Natural killer cell (primary cell): ENCODE measurements at places on chromosomes 3 and 15.

GRCh38 chr15:65900488-65900887, 31.2 kb downstream of the RAB11A start:
- H3K4me1 ChIP-seq = no peaks in the 10 kb centered on the region
- peaks cover 22% of the 10 kb centered on the region for H3K36me3 ChIP-seq
- H3K4me3 ChIP-seq = no peak overlapping the region
- DNase-seq = no peak
- H3K27me3 ChIP-seq = no peaks in the 10 kb centered on the region

DNA sequence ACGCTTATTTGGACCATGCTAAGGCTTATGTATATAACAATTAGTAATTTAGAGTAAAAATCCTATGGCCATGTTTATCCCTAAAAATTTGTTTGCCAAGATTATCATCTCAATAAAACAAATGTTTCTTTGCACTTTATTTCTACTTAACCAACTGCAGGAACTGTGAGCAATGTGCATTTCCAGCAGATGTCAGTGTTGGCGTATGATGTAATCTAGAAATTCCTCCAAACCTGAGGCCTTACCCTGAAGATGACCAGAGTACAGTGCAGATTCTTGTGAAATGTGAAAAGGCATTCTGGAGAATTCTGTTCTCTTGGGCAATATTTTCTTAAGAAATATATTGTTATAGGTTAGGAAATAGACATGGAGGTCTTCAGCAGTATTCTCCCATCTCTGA, 205.9 kb downstream of the MBNL1 start:
- peaks cover 3% of the 10 kb centered on the region for H3K27me3 ChIP-seq
- no peak overlapping the region for H3K27ac ChIP-seq
- DNase-seq = no peak

GRCh38 chr3:108897883-108898282, 55.8 kb downstream of the GUCA1C start:
- no peak overlapping the region for H3K4me3 ChIP-seq
- H3K4me1 ChIP-seq = no peaks in the 10 kb centered on the region
- no peaks in the 10 kb centered on the region for H3K36me3 ChIP-seq

- H3K36me3 ChIP-seq = no peaks in the 10 kb centered on the region
- H3K27me3 ChIP-seq = no peaks in the 10 kb centered on the region
- no peaks in the 10 kb centered on the region for H3K4me1 ChIP-seq
- H3K27ac ChIP-seq = no peak overlapping the region
- no peak for DNase-seq
These were observed 151.2 kb upstream of the CDIN1 start for GRCh38 chr15:36428102-36428845.

DNA sequence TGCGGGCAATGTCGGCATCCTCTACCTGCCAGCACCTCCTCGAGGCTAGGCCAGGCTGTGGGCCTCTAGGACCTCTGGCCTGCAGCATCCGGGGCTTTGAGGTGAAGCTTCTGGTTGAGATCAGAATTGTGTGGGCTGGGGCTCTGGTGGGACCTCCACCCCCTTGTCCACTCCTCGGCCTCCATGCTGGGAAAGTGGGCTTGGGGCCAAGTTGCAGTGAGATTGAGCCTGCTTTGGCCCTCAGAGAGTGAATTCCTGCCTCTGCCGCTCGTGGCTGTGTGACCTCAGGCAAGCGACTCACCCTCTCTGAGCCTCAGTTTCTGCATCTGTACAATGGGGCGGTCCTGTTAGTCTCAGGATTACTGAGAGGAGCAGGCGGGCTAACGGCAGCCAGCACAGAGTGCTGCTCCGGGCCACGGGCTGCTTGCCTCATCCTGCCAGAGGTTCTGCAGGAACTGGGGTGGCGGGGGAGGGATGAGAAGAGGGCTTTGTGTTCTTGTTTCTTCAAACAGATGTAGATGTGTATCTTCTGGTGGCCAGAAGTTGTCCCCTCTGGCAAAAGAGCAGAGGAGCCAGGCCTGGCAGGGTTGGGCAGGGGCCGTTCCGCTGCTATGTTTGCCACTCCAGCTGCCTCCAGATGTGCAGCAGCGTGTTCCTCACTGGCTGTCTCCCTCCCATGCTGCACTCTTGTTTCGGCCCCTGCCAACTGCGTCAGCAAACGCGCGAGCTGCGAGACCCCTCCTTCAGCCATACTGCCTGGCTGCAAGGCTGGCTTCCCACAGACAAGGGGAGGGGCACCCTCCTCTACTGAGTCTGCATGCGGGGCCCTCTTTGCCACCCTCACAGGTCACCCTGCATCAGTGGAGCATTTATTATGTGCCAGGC, 33.7 kb downstream of the FBLN2 start:
- no peak overlapping the region for H3K27ac ChIP-seq
- peaks cover 12% of the 10 kb centered on the region for H3K4me1 ChIP-seq
- DNase-seq = no peak
- no peaks in the 10 kb centered on the region for H3K27me3 ChIP-seq
- H3K36me3 ChIP-seq = no peaks in the 10 kb centered on the region

- peaks cover 5% of the 10 kb centered on the region for H3K4me1 ChIP-seq
- H3K36me3 ChIP-seq = no peaks in the 10 kb centered on the region
- H3K27me3 ChIP-seq = no peaks in the 10 kb centered on the region
- DNase-seq = no peak
- no peak overlapping the region for H3K27ac ChIP-seq
These were observed 17.8 kb downstream of the TMEM212 start for GRCh38 chr3:171860830-171861535.

DNA sequence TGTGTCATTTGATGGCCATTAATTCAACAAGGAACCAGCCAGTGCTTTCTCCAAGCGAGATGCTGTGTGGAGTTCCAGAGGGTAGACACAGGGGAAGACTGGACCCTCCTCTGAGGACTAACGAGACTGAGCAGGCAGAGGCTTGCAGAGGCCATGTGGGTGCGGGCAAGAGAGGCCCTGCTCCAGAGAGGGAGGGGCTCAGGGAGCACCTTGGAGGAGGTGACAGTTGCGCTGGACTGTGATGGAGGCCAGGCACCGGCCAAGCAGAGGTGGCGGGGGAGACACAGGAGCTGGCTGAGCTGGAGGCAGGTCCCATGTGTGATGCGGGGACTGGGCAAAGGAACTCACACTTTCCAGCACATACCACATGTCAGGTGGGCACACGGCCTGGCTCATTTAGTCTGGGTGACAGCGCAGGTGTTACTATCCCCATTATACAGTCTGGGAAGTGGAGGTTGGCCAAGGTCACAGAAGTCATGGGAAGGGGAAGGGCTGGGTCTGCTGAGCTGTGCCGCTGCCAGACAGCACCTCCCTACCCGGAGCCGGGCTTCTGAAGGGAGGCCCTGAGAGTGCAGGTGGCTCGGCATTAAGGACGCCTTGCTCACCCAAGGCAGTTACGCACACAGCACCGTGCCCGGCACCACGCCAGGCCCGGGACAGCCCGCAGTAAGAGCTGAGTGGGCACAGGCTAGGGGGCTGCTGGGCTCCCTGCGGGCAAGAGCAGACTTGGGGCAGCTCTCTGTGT, 3.7 kb downstream of the MELTF start:
- H3K4me3 ChIP-seq = no peak overlapping the region
- peaks cover 49% of the 10 kb centered on the region for H3K4me1 ChIP-seq
- H3K36me3 ChIP-seq = no peaks in the 10 kb centered on the region
- no peak overlapping the region for H3K27ac ChIP-seq

DNA sequence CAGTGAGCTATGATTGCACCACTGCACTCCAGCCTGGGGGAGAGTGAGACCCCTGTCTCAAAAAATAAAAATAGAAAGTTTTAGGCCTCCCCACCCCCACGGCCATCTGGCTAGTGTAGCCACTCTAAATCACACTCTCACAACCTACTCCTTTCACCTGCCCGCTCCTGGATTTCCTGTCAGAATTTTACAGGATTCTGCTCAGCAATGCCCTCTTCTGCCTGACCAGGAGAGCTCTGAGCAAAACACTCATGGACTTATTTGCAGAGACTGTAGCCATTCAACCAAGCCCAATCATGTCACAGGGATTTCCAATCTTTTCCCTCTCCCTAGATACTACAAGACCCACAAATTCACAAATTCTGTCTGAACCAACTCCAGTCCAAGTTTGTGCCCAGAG, 242.6 kb upstream of the TPRG1 start:
- no peaks in the 10 kb centered on the region for H3K4me1 ChIP-seq
- no peak overlapping the region for H3K27ac ChIP-seq
- H3K27me3 ChIP-seq = no peaks in the 10 kb centered on the region
- no peak for DNase-seq
- H3K36me3 ChIP-seq = no peaks in the 10 kb centered on the region
- H3K4me3 ChIP-seq = no peak overlapping the region

DNA sequence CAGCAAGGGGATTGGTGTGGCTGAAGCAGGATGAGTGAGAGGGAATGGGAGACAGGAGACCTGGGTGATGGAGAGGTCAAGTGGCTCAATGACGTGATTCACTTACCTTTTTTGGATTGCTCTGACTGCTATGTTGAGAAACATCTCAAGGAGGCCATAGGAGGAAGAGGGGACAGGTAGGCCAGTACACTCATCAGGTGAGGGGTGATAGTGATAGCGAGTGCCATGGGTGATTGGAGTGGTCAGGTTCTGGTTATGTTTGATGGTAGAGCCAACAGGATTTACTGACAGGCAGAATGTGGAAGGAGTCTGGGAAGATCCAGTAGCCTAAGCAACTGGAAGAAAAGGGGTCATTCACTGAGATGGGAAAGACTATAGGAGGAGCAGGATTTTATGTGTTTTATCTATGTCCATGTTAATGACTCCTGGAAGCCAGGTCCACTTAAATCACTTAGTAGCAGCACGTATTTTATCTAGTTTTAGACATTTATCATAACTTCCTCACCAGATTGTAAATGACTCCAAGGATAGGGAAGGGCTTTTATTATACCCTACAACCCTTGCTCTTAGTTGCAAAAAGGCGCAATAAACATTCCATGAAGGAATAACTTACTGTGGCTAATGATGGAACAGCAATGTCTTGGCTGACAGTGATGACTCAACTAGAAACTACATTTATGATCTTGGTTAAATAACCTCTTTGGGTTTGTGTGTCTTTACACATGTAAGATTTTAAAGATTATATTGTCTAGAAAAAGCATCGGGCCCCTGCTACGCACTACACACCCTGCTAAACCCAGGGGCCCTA, 119.8 kb upstream of the RNF7 start:
- H3K27me3 ChIP-seq = no peaks in the 10 kb centered on the region
- no peak overlapping the region for H3K4me3 ChIP-seq
- H3K27ac ChIP-seq = no peak overlapping the region
- no peaks in the 10 kb centered on the region for H3K4me1 ChIP-seq

GRCh38 chr3:143811602-143812001, 36.7 kb downstream of the SLC9A9 start:
- no peaks in the 10 kb centered on the region for H3K27me3 ChIP-seq
- no peaks in the 10 kb centered on the region for H3K36me3 ChIP-seq
- H3K4me3 ChIP-seq = no peak overlapping the region
- H3K27ac ChIP-seq = no peak overlapping the region

- H3K4me3 ChIP-seq = no peak overlapping the region
- H3K27me3 ChIP-seq = no peaks in the 10 kb centered on the region
- H3K36me3 ChIP-seq = no peaks in the 10 kb centered on the region
- H3K4me1 ChIP-seq = no peaks in the 10 kb centered on the region
- DNase-seq = no peak
These were observed 404.6 kb upstream of the C2CD4B start for GRCh38 chr15:62569460-62570404.

GRCh38 chr15:70299931-70300869, 202.5 kb upstream of the TLE3 start:
- DNase-seq = peak; percentile 80
- no peak overlapping the region for H3K27ac ChIP-seq
- H3K4me1 ChIP-seq = peaks cover 24% of the 10 kb centered on the region
- peaks cover 66% of the 10 kb centered on the region for H3K27me3 ChIP-seq
- no peak overlapping the region for H3K4me3 ChIP-seq
- H3K36me3 ChIP-seq = no peaks in the 10 kb centered on the region

- no peak overlapping the region for H3K4me3 ChIP-seq
- H3K27me3 ChIP-seq = no peaks in the 10 kb centered on the region
- no peaks in the 10 kb centered on the region for H3K36me3 ChIP-seq
- H3K4me1 ChIP-seq = no peaks in the 10 kb centered on the region
- H3K27ac ChIP-seq = no peak overlapping the region
- DNase-seq = no peak
These were observed 291.3 kb upstream of the TRIM42 start for GRCh38 chr3:140386357-140387100.

DNA sequence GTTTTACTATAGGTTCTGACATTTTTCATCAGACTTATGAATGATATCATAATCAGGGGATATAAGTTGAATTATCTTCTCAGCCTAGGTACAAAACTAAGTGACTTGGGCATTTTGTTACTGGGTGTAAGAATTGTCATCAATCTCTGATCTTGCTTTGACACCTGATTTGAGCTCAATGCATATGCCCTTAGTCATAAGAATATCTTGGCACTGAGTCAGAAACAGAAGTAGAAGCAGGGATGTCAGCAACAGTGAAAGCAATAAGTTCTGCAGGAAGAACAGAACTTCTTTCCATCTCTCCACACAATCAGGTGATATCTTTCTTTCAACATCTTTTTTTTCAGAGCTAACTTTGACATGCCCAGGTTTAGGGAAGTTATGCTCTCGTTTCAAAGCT, 14.6 kb downstream of the SLITRK3 start:
- no peaks in the 10 kb centered on the region for H3K36me3 ChIP-seq
- DNase-seq = no peak
- H3K4me1 ChIP-seq = no peaks in the 10 kb centered on the region
- H3K4me3 ChIP-seq = no peak overlapping the region
- no peaks in the 10 kb centered on the region for H3K27me3 ChIP-seq

GRCh38 chr3:16817197-16817596, 67.6 kb upstream of the PLCL2 start:
- DNase-seq = no peak
- no peak overlapping the region for H3K4me3 ChIP-seq
- no peak overlapping the region for H3K27ac ChIP-seq
- H3K36me3 ChIP-seq = no peaks in the 10 kb centered on the region
- H3K27me3 ChIP-seq = no peaks in the 10 kb centered on the region

DNA sequence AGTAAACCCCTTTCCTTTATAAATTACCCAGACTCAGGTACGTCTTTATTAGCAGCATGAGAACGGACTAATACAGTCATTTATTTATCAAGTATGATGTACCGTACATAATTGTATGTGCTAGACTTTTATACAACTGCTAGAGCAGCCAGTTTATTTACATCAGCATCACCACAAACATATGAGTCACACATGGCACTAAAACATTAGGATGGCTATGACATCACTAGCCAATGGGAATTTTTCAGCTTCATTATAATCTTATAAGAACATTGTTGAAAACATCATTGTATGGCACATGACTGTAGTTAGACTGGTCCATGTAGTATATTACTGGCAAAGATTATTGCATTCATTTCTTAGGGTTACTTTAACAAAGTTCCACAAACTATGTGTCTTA, 121.7 kb downstream of the ZMAT3 start:
- no peak for DNase-seq
- H3K27me3 ChIP-seq = no peaks in the 10 kb centered on the region
- no peaks in the 10 kb centered on the region for H3K4me1 ChIP-seq
- no peak overlapping the region for H3K27ac ChIP-seq
- H3K36me3 ChIP-seq = no peaks in the 10 kb centered on the region

DNA sequence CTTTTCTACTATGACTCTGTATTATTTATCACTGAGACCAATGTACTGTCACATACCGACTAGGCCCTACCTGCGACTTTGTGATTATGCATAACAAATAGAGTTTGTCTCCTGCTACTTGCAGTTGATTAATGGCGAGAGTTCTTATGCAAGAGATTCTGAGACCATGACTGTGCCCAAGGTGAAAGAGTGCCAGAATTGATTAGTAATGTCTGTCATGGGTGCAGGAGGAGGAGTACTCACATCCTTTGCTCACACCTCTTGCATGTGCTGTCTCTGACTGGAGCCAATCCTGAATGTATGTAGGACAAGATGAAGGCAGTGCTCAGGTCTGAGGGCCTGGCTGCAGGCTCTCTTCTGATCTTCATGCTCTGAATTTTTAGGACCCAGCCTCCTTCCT, 260.7 kb downstream of the THSD4 start:
- DNase-seq = no peak
- H3K36me3 ChIP-seq = no peaks in the 10 kb centered on the region
- H3K27ac ChIP-seq = no peak overlapping the region
- peaks cover 3% of the 10 kb centered on the region for H3K4me1 ChIP-seq
- no peaks in the 10 kb centered on the region for H3K27me3 ChIP-seq
